ENCODE measurements at places on chromosomes 7 and 10. TPM values are rescaled to one million over a fixed set of nuclear protein-coding genes. Genes with fewer than 3 reads are reported as not detected.

ADAM8 gene
- 7.2 TPM for total RNA-seq

CHAT gene
- total RNA-seq: not detected

PNLIPRP3 gene
- total RNA-seq: not detected

PAX4 gene
- not detected for total RNA-seq

PNLIP gene
- total RNA-seq: not detected

PKD2L1 gene
- total RNA-seq: 0.09 TPM

LIPJ gene
- 0.17 TPM for total RNA-seq

RAB19 gene
- total RNA-seq: 9.3 TPM

LRIT1 gene
- not detected for total RNA-seq

SPDYE6 gene
- 0.85 TPM for total RNA-seq

SEMA3E gene
- 4.8 TPM for total RNA-seq

MPP7 gene
- total RNA-seq: 16.1 TPM

PPP1R17 gene
- not detected for total RNA-seq

TUBAL3 gene
- total RNA-seq: not detected

FAM241B gene
- 6.8 TPM for total RNA-seq

CH25H gene
- 1.1 TPM for total RNA-seq

PLPP4 gene
- total RNA-seq: 61.3 TPM

HMX3 gene
- not detected for total RNA-seq

VAX1 gene
- not detected for total RNA-seq

WDR86 gene
- total RNA-seq: 3.6 TPM

SLC18A2 gene
- 1.9 TPM for total RNA-seq

CCDC6 gene
- 48.1 TPM for total RNA-seq

BAIAP2L1 gene
- total RNA-seq: 24.7 TPM

SEMA3A gene
- 1.9 TPM for total RNA-seq
